ENCODE measurements at places on chromosomes 2 and 18.

DNA sequence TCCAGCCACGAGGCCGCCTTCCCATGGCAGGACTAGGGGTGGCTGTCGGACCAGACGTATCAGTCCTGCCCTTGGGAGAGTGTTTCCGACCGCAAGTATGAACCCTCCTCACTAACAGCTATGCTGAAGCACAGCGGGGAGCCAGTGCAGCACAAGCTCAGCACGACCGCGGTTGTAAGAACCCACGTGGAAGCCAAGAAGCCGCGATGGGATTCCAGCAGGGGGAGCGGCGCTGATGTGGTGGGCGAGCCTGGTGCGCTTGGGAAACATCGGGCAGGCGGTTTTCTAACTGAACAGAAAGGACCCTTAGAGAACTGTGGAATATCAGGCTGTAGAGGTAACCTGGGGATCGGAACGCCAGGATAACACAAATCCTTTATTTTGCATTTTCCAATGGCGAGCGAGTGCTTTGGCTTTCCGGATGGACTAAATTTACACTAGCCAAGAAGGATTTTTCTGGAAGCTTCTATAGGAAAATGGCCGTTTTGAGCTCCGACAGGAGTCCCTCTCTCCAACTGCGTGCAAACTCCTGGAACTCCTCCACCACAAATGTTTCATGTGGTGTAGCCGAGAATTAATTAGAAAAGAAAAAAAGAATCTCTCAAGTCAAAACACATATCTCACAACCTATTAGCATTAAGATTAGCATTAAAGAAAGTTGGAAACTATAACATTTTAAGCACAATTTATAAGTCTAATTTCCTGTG is 132.0 kb upstream of the MYCN start:
- no peak for DNase-seq

DNA sequence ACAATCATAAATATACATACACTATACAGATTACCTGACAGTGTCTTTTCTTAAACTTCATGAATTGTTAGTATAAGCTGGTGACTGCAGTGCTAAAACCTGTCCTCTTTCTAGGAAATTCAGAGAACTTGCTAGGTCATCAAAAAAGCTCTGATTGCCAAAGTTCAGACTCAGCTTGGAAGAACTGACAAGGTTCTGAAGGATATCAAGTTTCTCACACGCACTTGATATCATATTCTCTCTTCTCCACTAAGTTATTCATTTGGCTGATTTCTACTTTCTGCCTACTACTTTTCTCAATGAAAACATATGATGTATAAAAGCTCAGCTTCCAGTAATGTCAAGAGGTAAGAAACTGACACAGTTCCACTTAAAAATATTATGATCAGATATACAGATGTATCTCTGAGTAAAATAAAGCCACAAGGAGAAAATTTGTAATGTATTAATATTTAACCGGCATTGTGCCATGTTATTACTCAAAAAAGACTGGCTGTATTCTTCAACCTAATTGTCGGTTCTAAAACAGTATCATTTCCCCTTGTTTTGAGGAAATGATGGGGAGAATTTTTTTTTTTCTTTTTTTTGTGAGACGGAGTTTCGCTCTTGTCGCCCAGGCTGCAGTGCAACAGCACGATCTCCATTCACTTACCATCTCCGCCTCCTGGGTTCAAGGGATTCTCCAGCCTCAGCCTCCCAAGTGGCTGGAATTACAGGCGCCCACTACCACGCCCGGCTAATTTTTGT is 2.4 kb downstream of the OSBPL1A start:
- no peak for DNase-seq

GRCh38 chr2:27885661-27886060 is 4.5 kb downstream of the RBKS start:
- no peak for DNase-seq

- peak; percentile 55 for DNase-seq
Measured at GRCh38 chr2:156333951-156334495, 1.5 kb upstream of the NR4A2 start.

- DNase-seq: no peak
Measured at GRCh38 chr18:27871726-27872125, 305.2 kb downstream of the CDH2 start.

- no peak for DNase-seq
Measured at GRCh38 chr2:45912109-45912508, 260.6 kb downstream of the PRKCE start.

Measured in activated CD4-positive, alpha-beta T cell treated with anti-CD3 and anti-CD28 coated beads, Interleukin-2, amount 10 ng/mL, durations not matched to agents 7 days and 5 days (primary cell).